ENCODE measurements at places on chromosomes 1 and 21.

- no peak for DNase-seq
Observed at GRCh38 chr1:50346621-50347020, 76.6 kb downstream of the DMRTA2 start.

- DNase-seq, result no peak
Observed at GRCh38 chr1:33012165-33012564, 24.5 kb downstream of the AK2 start.

DNA sequence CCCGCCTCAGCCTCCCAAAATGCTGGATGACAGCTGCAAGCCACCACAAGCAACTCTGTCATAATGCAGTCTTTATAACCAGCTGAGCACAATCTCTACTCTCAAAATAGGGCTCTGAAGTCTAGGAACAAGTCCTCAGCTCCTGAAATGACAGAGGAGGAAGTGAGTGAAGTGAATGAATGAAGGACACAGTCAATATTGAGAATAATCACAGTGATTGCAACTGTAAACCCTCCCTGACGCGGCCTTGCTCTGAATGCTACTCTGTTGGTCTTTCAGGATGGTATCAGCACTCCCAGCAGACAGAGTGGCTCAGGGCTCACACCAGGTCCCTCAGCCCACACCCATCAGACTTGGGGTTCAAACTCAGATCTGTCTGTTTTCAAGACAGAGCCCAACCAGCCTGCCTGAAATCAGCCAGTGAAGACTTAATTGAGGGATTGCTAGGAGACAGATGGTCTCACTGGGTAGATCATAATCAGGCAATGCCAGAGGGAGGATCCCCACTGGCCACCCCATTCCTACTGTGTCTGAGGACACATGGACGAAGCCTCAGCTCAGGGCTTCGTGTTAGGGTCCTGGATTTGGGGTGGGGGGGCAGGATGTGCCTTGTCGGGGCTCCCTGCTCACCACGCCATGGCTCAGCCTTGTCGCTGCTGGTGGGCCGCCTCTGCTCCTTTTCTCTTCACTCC, 20.9 kb downstream of the RNF187 start:
- no peak for DNase-seq

DNA sequence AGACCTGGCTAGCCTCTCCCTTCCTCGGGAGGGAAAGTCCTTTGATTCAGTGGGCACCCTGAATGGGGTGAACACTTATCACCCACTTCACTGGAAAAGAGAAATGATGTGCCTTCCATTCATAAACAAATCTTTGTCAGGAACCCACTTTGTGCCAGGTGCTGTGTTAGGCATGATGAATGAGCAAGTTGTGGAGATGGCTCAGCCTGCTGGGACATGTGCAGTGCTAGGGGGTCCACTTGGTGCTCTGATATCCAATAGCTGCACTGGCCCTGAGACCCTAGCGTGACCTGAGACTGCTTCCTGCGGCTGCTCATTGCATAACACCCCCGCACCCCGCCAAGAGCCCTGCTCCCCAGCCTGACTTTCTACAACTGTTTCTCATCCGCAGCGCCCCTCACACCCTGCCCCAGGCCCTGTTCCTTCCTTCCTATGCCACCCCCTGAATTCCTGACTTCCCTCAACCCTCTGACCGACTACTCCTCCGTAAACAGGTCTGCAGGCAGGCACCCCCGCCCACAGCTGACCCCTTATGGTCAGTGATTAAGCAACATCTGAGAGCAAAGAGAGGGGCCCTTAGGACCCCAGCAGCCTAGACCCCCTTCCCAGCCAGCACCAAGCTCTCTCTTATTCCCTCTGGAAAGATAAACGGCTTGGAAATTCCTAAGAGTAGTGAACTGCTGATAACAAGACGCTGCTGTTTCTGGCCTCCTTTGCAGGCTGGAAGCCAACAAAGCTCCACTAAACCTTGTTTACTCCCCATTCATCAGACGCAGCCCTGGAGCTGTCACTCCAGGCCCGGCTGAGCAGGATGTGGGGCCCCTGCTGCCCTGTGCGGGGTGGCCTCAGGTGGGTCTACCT, 12.9 kb downstream of the CSRP1 start:
- no peak for DNase-seq

- peak; percentile 38 for DNase-seq
Observed at GRCh38 chr1:17437580-17438317, 1.7 kb downstream of the RCC2 start.

- no peak for DNase-seq
Observed at GRCh38 chr1:177186639-177187038, 15.9 kb downstream of the BRINP2 start.

- DNase-seq, result no peak
Observed at GRCh38 chr1:10540277-10541005, 65.7 kb downstream of the PEX14 start.
